ENCODE measurements at places on chromosomes 7 and 10.

- no peak for DNase-seq
These were observed 25.1 kb downstream of the ZMIZ1 start for GRCh38 chr10:79093658-79094411.

- no peak for DNase-seq
These were observed 19.6 kb downstream of the R3HCC1L start for GRCh38 chr10:98154076-98154475.

DNA sequence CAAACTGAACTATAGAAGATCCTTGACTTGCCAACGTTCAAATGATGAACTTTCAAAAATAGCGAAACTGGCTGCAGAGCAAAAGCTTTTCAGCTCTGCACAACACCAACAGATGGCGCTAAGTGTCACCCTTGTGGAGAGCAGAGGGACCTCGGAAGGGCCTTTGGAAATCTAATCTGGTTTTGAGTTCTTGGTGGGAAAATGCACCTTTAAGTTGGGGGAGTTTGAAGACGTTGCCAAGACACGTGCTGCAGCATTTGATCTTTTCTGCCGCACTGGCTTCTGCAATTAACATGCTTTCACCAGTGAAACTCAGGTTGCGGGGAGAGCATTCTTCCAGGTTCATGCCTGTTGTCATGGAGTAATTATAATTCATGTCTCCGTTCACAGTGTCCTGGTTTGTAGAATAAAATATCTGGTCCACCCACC lies 26.3 kb upstream of the WDR11 start:
- no peak for DNase-seq

DNA sequence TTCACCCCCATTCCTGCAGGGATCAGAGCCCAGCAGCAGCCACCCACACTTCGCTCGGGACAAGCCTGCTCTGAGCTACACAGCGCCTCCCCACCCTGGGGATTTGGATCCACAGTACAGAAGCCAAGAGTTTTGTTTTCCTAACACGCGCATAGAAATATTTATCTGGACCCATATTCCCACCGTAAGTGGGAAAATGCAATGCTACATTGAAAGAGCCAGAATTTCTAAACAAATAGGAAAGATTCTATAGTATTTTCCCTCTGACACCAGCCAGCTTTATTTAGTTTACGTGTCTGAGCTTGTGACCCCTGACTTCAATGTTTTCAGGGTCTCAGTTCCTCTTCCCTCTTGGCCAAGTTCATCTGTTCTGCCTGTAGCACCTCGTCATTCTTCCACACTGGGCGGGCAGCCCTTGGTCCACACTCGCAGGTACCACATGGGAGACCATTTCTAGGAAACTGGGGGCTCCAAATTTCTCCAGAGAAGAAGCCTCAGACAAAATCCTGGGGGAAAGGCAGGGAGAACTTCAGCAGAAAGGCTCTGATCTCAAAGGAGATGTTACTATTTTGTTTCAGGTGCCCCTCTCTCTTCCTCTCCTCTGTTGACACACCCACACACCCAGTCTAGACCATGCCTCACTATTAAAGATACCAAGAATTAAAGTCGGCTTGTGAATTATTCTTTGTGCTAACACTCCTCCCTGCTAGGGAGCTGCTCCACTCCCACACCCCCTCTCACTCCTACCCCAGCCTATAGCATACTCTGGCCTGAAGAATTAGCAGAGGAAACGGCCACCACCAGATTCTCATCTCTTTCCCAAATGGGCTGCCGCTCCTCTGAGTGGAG lies 116.0 kb upstream of the PCGF5 start:
- no peak for DNase-seq

DNA sequence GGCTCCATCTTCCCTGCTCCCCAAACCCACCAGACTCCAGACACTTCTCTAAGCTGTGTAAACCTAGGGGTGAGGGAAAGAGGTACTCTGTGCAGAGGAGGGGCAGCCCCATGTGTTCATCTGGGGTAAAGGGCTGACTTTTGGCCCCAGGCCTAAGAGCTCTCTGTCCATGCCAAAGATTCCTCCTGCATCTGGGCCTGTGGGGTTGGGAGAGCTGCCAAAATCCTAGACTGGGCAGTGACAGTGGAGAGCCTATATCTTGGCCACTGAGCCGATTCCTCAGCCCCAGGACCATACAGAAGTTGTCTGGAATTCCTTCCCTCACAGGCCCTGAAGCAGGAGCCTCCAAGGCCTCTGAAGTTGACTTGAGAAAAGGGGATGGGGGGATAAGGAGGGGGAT lies 25.3 kb upstream of the LEP start:
- no peak for DNase-seq

- no peak for DNase-seq
These were observed 68.6 kb downstream of the FRMPD2 start for GRCh38 chr10:48205918-48206317.

- no peak for DNase-seq
These were observed 83.5 kb upstream of the FZD1 start for GRCh38 chr7:91180746-91181145.

- no peak for DNase-seq
These were observed 583.6 kb downstream of the TCERG1L start for GRCh38 chr10:130727766-130728490.

- no peak for DNase-seq
These were observed 143.7 kb upstream of the NRP1 start for GRCh38 chr10:33478089-33478674.

DNA sequence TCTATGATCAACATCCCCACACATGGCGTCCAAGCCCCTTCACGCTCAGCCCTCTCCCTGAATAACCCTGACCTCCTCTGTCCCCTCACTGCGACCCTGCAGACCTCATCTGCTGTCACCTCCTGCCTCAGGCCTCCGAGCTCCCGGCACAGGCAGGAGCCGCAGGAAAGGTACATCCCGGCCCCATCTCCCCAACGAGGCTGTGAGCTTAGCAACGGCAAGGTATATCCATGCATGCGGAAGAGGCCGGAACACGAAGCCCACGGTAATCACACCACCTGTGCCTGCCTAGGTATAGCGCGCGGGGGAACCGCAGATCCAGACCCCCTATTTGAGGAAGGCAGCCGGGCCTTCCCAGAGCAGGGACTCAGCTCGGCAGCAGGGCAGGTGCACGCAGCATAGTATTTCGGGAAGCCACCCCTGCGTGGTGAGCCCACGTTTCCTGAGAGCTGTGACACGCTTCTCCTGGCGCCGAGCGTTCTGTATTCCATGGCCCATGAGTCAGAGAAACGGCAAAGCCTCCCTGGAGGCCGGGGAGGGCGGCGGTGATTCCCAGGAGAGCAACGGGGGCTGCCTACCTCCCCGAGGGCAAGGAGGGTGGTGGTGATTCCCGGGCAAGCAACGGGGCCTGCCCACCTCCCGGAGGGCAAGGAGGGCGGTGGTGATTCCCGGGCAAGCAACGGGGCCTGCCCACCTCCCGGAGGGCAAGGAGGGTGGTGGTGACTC lies 50.1 kb upstream of the DNAAF5 start:
- DNase-seq, result no peak

DNA sequence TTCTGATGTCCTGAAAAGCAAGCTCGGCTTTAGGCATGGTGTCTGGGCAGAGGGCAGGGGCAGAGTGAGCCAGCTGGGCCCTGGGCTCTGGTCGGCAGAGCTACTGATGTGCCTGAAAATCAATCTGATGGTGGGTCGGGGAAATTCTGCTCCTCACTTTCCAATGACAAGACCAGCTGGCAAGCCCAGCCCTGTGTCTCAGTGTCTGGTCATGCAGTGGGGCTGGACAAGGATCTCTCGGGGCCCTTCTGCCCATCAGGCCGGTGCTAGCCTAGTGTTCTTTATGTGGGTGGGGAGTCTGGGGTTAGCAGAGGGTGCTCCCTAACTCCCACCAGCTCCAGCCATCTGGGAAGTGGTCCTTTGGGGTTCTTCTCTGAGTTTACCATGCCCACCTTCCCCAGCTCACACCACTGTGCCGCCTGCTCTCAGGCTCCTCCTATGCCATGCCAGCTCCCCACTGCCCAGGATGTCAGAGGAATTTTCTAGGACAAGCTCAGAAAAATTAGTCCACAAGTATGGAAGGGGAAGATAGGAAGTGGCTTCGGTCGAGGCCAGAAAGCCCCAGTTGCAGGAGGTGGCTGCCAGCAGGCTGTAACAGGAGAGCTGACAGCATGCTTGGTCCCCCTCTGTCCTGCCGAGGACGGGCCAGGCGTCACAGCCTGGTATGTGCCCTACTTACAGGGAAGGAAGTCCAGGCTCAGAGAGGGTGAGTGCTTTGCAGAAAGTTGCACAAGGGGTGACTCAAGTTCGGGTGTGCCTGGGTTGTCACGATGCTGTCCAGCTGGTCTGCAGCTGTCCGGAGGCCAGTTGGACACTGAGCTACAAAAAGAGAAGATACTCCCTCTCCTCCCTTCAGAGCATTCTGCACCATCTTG lies 135.2 kb downstream of the ADCY1 start:
- DNase-seq, result no peak

GRCh38 chr10:51072210-51072609 lies 2.1 kb upstream of the PRKG1 start:
- DNase-seq, result no peak

GRCh38 chr10:8731121-8732095 lies 676.9 kb downstream of the GATA3 start:
- no peak for DNase-seq

DNA sequence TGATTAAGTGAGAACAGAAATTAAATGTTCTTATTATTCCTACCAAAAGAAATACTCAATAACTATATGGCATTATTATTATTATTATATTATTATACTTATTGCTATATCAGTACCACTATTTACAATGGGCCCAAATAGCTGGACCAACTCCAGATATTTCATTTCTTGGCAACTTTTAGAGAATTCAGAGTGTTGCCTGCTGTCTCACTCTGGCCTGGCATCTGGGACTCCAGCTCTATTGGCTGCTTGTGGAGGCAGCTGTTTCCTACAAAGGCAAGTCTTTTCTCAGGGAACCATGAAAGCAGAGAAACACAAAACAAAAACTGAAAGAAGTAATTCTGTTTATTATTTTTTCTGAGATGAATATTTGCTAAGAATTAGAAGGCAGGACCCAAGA lies 105.1 kb upstream of the SORCS1 start:
- no peak for DNase-seq

- no peak for DNase-seq
These were observed 481.0 kb downstream of the PLXNA4 start for GRCh38 chr7:132095111-132095765.

- no peak for DNase-seq
These were observed 15.8 kb downstream of the FZD9 start for GRCh38 chr7:73449422-73449821.

- no peak for DNase-seq
These were observed 88.0 kb downstream of the PLXDC2 start for GRCh38 chr10:19904202-19904661.

DNA sequence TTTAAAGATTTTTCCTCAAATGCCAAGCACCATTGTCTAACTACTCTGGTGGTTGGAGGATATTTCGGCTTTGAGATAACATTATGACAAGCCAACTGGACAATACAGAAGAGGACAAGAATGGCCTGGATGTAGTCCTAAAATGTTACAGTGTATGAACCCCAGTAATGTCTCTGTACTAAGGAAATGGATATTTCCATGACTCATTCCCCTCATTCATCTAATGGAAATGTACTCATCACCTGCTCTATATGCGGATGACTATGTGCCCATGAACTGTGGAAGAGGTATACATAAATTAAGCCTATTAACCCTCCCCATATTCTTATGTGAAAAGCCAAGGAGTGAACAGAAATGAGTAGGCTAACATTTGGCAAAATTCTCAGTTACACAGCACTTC lies 207.9 kb downstream of the CACNA2D1 start:
- DNase-seq, result no peak

DNA sequence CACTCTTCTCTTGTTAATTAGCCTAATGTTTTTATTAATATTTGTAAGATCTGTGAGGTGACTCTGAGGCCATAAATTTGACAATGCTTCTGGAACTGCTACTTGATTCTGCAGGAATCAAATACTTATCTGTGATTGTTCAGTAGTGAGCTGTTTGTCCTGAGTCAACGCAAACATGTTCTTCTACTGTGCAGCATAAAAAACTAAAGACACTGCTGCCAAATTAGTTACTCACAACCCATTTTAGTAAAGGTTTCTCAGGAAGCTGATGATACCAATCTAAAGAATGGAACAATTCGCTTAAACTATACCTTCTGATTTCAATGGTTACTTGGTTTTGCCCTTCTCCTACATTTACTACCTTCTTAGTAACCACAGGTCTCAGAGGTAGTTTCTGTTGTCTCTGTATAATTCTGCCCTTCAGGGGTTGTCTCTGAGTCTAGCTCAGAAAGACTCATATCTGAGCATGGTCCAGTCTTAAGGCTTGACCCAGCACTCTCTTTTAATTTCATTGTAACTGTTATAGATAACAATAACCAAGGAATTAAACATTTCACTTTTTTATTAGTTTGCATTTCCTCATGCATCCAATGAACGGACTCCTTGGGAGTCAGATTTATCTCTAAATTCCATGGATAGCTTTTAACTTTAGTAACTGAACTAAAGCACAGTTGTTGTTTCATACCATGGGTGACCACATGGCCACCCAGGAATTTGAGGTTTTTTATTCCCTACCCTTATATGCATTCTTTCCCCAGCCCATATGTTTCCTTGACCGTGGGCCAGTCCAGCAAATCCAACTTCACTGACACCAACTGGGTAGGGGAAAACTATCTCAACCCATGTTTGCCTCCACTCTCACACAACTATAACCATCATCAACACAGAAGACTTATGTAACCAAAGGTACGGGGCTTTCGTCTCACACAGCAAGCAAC lies 309.5 kb upstream of the TEX47 start:
- no peak for DNase-seq

GRCh38 chr7:45682836-45683555 lies 108.8 kb downstream of the ADCY1 start:
- no peak for DNase-seq

GRCh38 chr7:130939321-130940095 lies 205.5 kb upstream of the KLF14 start:
- no peak for DNase-seq

DNA sequence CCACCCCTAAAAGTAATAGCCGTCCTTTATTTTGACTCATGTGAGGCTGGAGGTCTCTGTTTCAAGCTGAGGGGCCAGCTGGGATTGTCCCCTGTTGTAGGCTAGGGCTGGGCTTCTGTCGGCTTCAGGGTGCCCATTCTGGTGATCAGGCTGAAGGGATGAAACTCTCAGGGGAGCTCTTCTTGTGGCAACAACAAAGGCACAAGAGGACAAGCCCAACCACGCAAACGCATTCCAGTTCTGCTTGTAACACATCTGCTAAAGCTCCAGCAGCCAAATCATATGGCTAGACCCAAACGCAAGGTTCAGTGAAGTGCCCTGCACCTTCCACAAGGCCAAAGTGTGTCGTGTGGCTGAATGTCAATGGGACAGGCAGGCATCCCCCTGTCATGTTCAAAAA lies 405.7 kb downstream of the INHBA start:
- no peak for DNase-seq

- DNase-seq, result no peak
These were observed 124.1 kb downstream of the SMURF1 start for GRCh38 chr7:99019523-99020412.

All from stimulated activated CD4-positive, alpha-beta T cell treated with anti-CD3 and anti-CD28 coated beads, TNF-alpha, amount 100 ng/mL, for 48 hours (primary cell).